NCI-H1694 (cell line): ENCODE measurements at places on chromosomes 2 and 18.

GRCh38 chr2:105309147-105309545 is 20.4 kb downstream of the TGFBRAP1 start:
- DNase-seq: no peak

GRCh38 chr18:35474884-35475283 is 22.9 kb downstream of the INO80C start:
- no peak for DNase-seq

- DNase-seq: no peak
Observed at GRCh38 chr18:66582211-66582610, 21.7 kb downstream of the CDH19 start.

GRCh38 chr2:233107831-233108300 is 47.7 kb downstream of the INPP5D start:
- no peak for DNase-seq

- DNase-seq: no peak
Observed at GRCh38 chr2:202750763-202751427, 116.1 kb downstream of the FAM117B start.
